Femur (tissue), 1 donor: ENCODE measurements at places on chromosomes 4 and X.

DNA sequence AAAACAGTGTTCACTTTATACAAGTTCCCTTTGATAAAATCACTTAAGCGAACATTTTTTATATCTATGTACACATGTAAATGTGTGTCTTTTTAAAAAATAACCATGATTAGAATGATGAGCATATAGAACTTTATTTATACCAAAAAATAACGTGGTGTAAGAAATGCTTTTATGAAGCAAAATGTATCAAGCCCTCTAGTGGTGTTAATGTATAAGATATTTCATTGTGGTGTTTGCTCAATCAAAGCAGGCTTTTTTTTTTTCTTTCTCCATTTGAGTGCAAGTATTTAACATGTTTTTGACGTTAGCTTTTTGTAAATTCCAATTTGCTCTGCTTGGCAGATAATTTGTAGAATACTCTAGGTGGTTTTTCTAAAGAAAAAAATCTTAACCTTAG is 2092.4 kb upstream of the TENM3 start:
- DNase-seq, result no peak

DNA sequence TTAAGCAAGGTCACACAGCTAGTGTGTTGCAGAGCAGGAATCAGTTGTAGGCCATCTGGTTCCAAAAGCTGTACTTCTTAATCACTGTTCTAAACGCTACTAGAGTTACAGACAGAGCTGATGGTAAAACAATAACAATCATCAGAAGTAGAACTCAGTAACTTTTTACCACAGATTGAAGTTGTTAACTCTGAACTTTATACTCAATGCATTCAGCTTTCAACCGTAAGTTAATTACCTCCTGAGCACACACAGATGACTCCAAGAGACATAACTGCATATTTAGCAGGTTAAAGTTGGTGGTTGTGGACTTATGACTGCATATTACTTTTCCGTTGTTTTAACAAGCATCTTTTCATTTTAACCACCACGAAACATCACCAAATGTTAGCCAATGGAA is 127.3 kb downstream of the PRSS12 start:
- DNase-seq, result no peak

- peak; percentile 59 for DNase-seq
These were observed 34.3 kb downstream of the NLGN3 start for GRCh38 chrX:71178908-71179307.

GRCh38 chr4:158285429-158286216 is 75.3 kb downstream of the TMEM144 start:
- no peak for DNase-seq

DNA sequence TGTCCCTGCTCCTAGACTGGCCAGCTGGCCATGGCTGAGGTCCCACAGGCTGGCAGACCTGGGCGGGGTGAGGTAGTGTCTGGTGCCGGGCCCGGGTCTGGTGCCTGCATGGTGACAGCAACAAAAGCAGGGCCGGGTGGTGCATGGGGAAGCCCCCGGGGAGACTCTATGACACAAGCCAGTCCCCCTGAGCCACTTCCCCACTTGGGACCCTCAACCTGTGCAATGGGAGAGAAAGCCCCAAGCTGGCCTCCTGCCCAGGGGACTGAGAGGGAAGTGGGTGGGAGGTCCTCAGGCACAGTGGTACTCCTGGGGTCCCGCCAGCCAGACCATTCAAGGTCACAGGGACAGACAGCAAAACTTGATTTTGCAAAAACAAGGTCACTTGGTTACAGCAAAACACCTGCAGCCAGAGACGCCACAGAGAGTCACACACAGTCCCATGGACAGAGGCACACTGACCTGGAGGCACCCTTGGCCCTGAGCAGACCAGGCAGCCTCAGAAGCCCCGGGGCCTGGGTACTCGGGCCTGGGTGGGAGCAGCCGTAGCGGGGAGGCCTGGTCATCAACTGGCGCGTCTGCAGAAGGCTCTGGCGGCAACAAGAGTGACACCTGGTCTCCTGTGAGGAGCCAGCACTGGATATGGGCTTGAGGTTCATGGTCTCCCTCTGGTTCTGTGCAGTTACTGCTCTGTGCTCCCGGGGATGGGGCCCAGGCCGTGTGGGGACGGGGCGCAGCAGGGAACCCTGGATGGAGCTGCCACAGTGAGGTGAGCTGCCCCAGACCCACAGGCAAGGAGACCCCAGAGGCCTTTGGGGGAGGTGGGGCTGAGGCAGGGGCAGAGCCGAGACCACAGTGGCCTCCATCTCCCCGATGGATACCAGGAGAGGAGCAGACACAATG is 60.6 kb downstream of the HTRA3 start:
- DNase-seq, result peak; percentile 15

GRCh38 chr4:79756140-79756895 is 316.7 kb downstream of the ANTXR2 start:
- no peak for DNase-seq

GRCh38 chr4:39259571-39260330 is 77.4 kb downstream of the WDR19 start:
- DNase-seq, result no peak
